Suppressor macrophage treated with lipopolysaccharide for 4 hours (primary cell): ENCODE measurements at places on chromosomes 13 and 19.

DNA sequence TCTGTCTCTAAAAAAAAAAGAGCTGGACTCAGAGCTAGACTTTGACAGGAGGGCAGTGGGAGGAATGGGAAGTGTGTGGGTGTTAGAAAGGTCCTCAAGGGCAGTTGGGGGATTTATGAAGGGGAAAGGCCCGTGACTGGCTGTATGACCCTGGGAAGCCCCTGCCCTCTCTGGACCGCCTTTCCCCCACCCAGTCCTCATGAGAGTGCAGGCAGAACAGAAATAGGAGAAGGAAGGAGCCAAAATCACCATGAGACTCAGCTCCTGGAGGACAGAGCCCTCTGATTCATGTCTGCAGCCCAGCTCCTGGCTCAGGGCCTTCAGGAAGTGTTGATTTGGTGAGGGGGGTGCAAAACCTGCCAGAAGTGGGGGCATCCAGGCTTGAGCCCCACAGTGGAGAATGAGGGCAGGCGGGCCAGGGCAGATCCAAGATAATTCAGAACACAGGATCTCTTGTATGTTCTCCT lies 8.7 kb upstream of the SMG9 start:
- DNase-seq, result peak; percentile 96

DNA sequence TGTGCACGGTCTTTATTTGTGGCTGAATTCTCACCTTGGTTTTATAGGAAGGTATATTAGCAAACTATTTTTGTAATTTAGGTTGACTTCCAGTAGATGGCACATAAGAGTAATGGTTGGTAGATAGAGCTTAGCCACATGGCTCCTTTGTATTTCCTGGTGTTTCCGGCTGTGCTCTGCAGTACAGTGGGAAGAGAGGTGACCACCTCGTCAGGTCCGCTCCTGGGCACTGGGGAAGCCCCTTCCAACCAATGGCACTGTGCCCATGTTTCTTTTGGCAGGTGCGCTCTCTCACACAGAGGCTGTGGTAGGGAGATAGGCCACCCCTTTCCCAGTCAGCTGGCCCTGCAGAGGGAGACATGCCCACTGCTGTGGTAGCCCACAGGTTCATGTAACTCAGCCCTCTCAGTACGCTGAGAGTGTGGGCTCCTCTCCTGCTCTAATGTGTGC lies 74.3 kb upstream of the ATP12A start:
- peak; percentile 53 for DNase-seq

DNA sequence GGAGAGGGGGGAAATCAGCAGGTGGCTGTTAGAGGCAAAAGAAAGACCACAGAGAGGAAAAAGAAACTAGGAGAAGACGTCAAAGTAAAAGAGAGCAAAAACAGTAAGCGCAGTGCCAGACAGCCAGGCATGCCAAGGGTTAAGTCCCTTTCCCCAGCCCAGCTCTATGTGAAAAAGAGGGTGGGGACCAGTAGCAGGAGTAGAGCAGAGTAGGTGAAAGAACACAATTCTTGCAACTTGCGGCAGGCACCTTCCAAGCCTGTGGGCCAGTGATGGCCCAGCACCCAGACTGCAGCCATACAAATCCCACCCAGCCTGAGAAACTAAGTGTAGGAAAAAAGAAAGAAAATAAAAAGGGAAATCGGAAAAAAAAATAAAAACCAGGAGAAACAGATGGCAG lies 64.2 kb upstream of the ZNF85 start:
- no peak for DNase-seq

DNA sequence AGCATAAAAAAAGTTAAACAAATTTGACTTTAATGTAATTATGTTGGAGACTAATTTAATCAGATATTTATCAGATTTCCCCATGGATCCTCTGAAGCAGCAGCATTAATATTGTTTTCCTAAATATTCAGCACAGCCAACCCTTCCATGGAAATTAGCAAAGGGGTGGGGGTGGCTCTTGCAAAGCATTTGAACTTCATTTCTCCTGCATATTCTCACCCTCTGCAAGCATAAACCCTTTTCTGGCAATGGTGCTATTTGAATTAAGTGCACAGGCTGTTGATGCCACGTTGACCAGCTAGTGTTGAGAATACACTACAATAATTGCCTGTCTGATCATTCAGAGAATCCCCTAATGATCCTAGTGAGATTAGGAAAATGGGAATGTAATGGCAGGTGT lies 488.1 kb upstream of the KLF12 start:
- DNase-seq, result no peak

DNA sequence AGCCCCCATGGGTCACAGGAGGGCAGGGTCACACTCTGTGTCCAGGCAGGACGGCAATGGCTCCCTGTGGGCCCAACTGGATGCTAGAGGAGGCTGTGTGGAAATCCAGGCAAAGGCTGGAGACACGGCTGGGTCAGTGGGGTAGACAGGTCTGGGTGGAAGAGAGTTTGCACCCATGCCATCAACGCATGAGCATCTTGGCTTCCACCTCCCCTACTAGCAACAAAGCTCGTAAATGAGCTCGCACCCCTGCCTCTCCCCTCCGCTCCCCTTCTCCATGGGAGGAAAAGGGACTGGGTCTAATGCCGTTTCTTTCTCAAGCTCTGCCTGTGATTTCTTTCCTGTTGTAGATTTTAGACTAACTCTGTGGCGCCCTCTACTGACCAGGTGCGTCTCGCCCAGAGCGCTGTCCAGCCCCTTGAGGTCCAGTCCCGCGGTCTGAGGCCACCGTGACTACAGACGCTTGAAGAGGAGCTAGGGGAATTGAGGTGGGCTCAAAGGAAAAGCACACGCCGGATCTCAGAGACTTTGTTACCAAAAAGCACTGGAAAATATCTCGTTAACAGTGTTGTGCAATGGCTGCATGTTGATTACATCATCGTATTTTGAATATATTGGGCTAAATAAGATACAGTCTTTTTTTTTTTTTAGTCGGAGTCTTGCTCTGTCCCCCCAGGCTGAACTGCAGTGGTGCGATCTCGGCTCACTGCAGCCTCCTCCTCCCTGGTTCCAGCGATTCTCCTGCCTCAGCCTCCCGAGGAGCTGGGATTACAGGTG lies 50.7 kb upstream of the USP29 start:
- DNase-seq, result no peak

DNA sequence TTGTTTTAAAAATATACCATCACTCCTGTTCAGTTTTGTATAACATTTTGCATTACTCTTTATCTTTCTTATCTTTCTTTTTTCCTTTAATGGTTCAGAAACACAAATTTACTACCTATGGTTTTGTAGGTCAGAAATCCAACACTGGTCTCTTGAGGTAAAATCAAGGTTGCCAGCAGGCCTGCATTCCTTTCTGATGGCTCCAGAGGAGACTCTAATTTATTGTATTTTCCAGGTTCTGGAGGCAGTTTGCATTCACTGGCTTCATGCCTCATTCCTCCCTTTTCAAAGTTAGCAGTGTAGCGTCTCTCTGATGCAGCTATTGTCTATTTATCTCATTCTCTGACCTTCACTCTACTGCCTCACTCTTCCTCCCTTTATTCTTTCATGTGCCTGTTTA lies 767.4 kb downstream of the SLITRK6 start:
- no peak for DNase-seq

DNA sequence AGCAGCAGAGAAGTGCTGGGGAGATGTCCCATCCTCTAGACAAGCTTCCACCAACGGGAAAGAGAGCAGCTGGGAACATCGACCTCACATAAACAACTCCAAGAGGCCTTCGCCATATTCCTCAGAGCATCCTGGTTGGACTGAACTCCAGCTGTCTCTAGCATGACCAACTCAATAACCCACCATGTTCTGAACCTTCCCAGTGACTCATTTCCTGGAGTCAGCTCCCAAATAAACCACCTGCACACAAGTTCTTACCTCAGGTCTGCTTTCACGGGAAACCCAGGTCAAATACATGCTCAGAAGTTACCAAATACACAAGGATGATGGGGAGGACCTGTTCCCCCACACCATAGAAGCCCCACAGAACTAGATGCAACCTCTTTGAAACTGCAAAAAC lies 878.5 kb downstream of the UQCRFS1 start:
- no peak for DNase-seq

DNA sequence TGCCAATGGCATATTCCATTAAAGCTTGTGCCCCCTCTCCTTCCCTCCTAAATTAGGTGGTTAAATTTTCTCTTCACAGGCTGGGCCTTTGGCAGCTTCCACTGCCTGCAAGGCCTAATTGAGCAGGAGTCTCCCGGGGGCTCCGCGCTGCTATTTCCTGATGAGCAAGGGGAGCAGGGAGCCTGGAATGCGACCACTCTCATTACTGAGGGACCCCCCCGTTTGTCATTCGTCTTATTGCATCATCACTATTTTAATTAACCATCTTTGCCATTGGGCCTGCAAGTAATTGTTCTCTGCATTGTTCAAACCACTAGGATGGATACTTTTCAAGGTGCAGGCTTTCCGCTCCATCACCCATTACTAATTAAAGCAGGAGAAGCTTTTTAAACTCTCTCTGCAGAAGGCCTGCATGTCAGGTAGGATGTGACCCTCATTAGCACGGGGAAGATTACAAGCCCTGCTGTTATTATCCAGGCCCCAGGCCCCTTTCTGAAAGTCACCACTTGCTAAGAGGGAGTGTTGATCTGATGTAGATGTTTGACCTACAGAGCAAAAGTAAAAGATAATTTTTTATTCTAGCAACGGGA lies 142.3 kb downstream of the OXGR1 start:
- DNase-seq, result no peak

DNA sequence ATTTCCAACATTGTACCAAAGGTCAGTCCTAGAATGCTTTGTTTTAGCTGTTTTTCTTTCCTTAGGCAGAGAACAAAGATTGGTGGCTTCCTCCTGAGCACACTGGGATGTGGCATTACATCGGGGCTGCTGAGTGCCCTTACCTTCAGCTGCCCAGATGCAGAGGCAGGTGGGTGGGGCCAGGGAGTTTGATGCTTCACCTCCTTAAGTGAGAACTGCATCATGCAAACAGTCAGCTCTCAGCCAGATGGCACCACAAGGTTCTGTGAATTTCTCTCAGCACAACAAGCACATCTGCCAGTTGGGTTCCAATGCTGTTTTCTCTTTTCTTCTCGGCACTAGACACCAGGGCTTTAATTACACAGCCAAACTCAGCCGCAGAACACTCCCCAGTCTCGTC lies 87.4 kb upstream of the UBL3 start:
- DNase-seq, result no peak

DNA sequence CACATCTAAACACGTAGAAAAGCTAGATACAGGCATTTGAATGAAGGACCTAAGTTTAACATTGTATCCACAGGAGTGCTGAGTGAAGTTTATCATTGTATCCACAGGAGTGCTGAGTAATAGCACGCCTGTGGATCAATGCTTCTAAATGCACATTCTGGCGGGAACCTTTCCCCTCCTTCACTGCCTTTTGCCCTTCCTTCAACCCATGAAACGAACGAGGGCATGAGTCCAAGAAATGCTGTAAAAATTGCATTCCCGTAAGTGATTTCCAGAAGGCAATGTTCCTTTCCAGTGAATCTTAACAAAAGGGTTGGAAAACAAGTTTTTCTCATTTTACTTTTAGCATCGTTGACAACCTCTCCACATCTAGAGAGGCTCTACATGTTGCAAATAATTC lies 88.1 kb downstream of the ZDHHC20 start:
- no peak for DNase-seq

DNA sequence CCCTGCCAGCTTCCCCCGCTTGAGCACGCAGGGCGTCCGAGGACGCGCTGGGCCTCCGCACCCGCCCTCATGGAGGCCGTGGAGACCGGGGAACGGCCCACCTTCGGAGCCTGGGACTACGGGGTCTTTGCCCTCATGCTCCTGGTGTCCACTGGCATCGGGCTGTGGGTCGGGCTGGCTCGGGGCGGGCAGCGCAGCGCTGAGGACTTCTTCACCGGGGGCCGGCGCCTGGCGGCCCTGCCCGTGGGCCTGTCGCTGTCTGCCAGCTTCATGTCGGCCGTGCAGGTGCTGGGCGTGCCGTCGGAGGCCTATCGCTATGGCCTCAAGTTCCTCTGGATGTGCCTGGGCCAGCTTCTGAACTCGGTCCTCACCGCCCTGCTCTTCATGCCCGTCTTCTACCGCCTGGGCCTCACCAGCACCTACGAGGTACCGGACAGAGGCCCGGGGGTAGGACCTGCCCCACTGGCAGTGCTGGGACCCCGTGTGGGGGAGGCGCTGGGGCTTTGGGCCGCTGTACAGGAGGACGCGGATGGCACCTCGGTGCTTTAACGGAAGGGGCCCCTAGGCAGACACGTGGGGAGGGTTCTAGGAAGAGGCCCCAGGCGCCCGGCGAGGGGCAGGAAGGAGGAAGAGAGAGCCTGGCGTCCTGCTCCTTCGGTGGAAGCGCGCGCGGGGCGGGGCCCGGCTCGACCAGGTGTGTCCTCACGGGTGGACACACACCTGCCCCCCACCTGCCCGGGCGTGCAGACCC lies 681 bp downstream of the SLC5A5 start:
- DNase-seq, result no peak

DNA sequence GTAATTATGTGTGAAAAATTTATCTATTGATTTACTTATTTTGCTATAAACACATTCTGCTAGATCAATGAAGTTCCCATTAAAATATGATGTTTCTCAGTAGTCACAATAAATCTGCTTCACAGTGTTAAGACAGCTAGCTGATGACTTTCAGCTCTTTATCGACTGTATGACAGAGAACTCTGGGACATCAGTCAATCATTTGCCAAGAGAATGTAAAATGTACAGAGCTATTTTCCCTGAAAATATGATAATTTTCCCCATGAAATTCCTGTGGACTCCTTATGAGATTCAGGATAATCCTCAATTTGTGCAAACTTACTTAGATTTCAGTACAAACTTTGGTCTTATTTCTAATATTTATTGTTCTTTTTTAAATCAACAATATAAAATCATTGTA lies 430.5 kb downstream of the SLITRK6 start:
- no peak for DNase-seq

DNA sequence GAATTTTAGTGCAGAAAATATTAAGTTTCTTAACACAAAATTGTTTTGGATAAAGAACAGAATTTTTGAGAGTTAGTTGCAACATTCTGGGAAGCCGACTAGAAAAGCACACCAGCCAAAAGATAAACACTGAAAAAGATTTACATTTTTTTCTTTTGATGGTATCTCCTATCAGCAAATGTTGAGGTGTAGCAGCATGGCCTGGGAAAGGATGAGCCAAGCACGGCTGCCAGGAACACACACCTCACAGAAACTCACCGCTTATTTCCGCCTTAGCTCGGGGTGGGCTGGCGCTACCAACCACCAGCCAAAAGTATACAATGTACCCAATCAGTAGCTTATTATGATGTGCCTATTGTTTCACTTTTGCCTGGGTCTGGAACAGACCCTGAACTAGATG lies 134.7 kb downstream of the MIPEP start:
- DNase-seq, result no peak

DNA sequence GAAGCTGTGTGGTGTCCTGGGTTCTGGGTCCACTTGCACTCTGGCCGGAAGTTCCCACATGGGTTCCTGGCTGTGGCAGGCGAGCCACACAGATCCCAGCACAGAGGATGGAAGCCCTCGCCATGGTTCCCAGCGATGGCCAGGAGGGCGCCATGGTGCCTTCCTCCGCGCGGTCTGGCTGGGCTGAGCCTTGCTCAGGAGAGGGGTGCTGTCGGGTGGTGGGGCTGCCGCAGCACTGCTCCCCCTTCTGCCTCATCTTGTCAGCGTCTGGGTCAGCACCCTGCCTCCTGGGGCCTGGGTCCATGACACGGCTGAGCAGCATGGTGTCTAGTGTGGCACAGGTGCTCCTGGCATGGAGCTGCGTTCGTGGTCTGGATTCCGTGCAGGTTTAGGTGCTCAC lies 33.5 kb downstream of the DOT1L start:
- DNase-seq, result no peak

- DNase-seq, result no peak
These were observed 12.0 kb upstream of the LAIR1 start for GRCh38 chr19:54376610-54377285.
